ENCODE measurements at places on chromosomes 7 and 10. TPM values are rescaled to one million over a fixed set of nuclear protein-coding genes. Genes with fewer than 3 reads are reported as not detected.

The WNT8B gene
- not detected for total RNA-seq

The NME8 gene
- not detected for total RNA-seq

The SLC13A1 gene
- not detected for total RNA-seq

The GNGT1 gene
- not detected for total RNA-seq

The SPDYE1 gene
- not detected for total RNA-seq

The TAS2R60 gene
- not detected for total RNA-seq

The MMD2 gene
- total RNA-seq, result not detected

The PDE6C gene
- total RNA-seq, result not detected

The INA gene
- total RNA-seq, result 0.33 TPM

The EPO gene
- not detected for total RNA-seq

Measured in vein endothelial cell (primary cell).